Heart right ventricle (tissue), 16 donors: ENCODE measurements at places on chromosomes 6 and 20. TPM values are rescaled to one million over a fixed set of nuclear protein-coding genes. Genes with fewer than 3 reads are reported as not detected.

DNA sequence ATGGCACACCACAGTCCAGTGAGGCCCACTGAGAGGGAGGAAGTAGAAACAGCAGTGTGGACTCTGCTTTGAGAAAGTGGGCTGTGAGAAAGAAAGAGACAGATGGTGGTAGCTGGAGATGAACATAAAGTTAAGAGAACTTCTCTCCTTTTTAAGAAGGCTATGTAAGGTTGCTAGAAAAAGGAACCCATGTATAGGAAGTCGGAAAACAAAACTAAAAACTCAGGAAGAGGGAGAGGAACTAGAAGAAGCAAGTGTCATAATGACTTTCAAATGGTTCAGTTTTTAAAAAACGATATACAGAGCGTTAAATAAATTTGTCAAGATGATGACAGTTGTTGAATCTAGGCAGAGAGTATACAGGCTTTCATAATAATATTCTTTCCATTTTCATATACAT, 25.4 kb upstream of the GMNN start:
- DNase-seq: no peak

- DNase-seq: no peak
These were observed 86.6 kb upstream of the STXBP5 start for GRCh38 chr6:147117580-147117979.

The PHACTR3 gene
- polyA plus RNA-seq: 0.54 TPM

The TCF15 gene
- polyA plus RNA-seq: 41.0 TPM
